Skeletal muscle cell (primary cell): ENCODE measurements at places on chromosomes 4 and X.
A peak's percentile ranks its signal among the peaks of the same experiment; 100 is the strongest.

GRCh38 chr4:80240976-80241375 lies 25.5 kb upstream of the FGF5 start:
- DNase-seq: no peak

GRCh38 chrX:105101378-105101777 lies 119.1 kb downstream of the TEX13A start:
- no peak for DNase-seq

GRCh38 chr4:120232050-120232449 lies 165.4 kb upstream of the MAD2L1 start:
- no peak for DNase-seq

- no peak for DNase-seq
These were observed 888.4 kb upstream of the EPHA5 start for GRCh38 chr4:66558651-66559050.

GRCh38 chrX:39895218-39896110 lies 202.3 kb downstream of the BCOR start:
- no peak for DNase-seq

DNA sequence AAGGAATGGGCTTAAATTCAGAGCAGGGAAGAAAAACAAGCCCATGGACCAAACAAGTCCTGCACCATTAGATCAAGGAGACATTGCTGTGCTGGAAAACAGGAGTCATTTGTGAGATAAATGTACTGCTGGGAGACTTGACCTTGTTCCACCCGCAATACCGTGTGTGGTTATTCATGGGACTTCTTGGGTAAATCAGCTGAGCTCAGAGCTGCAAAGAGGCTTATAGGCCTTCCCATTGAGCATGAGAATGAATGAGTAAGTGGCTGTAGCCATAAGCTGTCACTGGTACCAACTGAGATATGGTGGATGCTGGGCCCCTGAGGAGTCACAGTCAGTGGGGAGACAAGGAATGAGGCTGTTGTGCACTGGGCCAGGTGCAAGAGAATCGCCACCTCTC lies 2.3 kb upstream of the CYTL1 start:
- DNase-seq: no peak

GRCh38 chr4:87188048-87188447 lies 32.4 kb downstream of the KLHL8 start:
- peak; percentile 13 for DNase-seq
